ENCODE measurements at places on chromosomes 11 and 22.

- DNase-seq, result no peak
These were observed 28.7 kb downstream of the MS4A2 start for GRCh38 chr11:60116996-60117790.

DNA sequence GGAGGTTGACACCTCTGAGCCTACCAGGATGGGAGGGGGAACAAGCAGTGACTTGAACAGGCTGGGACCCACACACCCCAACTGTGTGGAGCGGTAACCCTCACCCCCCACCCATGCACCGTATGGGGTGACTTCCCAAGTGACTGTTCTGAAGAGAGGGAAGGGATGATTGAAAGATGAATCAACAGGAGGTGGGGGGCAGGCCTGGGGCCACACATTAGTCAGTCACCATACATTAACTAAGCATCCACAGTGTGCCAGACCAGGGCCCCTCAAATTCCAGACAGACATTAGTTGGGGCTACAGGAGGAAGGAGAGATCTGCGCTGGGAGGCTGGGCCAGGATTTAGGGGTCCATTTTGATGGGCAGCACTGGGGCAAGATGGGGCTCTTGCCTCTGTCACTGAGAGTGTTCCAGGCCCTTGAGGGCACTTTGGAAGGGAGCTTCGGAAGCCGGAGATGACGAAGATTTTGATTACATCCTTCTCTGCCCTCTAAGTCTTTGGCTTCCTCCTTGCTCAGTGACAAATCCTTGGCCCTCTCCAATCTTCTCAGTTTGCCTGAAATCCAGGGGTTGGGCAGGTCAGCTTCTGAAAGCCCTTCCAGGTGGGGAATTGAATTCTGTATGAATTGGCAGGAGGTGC is 966 bp downstream of the SMTN start:
- peak; percentile 73 for DNase-seq

- peak; percentile 26 for DNase-seq
These were observed 655.6 kb upstream of the CNTN5 start for GRCh38 chr11:98365190-98365589.

- peak; percentile 50 for DNase-seq
These were observed 395.7 kb downstream of the MN1 start for GRCh38 chr22:27405672-27406388.

GRCh38 chr11:109870297-109870696 is 222.9 kb upstream of the ZC3H12C start:
- no peak for DNase-seq

DNA sequence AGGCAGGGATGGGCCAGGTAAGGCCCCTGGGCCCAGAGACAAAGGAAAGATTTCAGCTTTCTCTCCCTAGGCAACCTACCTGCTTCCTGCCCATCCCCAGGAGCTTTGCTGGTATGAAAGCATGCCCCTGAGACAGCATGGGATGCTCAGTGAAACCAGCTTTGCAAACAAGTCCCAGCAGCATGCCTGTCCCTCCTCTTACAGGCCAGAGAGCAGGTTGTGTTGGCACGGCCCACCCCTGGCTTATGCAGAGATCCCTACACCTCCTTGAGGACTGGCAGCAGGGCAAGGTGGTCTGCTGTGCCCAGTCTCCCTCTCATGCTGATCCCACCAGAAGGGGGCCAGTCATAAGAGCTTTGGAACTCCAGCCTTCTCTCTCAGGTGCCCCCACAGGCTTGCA is 3.1 kb downstream of the SCN4B start:
- no peak for DNase-seq

DNA sequence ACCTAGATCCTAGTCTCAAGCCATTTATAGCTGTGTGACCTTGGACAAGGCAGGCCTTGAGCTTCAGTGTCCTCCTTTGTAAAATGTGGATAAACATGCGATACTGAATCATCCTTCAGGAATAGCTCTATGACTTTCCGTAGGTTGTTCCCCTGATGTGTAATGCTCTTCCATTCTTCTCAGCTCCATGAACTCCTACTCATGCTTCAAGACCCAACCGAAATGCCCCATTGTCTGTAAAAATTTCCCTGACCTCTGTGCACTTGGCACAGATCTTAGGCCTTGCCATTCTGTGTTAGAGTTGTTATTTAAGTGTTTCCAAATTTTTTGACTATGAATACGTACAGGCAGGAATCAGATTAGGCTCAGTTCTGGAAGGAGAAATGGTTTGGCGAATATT is 3.3 kb upstream of the BEST1 start:
- DNase-seq, result no peak

DNA sequence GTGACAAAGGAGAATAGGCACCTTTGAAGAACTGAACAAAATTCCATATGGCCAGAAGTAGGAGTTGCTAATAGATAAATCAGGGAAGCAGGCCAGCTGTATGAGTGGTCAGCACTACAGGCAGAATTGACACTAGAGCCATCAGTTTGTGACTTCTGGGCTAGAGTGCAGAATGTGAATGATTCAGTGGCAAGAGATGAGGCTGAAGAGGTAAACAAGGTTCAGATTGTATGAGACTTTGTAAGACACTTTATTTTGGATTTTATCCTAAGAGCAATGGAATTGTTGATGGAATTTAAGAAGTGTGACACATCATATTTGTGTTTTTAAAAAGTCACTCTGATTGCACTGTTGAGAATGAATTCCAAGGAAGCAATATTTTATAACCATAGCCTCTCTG is 12.9 kb downstream of the BIRC3 start:
- DNase-seq, result no peak

GRCh38 chr11:83070731-83071566 is 748 bp downstream of the RAB30 start:
- peak; percentile 27 for DNase-seq

DNA sequence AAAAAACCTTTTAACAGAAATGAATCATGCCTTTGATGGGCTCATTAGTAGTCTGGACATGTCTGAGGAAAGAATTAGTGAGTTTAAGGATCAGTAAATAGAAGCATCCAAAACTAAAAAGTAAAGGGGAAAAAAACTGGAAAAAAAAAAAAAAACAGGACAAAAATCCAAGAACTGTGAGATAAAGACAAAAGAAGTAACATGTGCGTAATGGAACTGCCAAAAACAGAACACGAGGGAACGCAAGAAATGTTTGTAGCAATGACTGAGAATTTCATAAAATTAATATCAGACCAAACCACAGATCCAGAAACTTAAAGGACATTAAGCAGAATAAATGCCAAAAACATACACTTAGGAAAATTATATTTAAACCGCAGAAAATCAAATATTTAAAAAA is 77.4 kb downstream of the MS4A13 start:
- DNase-seq, result no peak

GRCh38 chr11:60910711-60911380 is 3.1 kb upstream of the TMEM109 start:
- DNase-seq, result no peak

- peak; percentile 30 for DNase-seq
These were observed 11.7 kb downstream of the RASD2 start for GRCh38 chr22:35552196-35552842.

DNA sequence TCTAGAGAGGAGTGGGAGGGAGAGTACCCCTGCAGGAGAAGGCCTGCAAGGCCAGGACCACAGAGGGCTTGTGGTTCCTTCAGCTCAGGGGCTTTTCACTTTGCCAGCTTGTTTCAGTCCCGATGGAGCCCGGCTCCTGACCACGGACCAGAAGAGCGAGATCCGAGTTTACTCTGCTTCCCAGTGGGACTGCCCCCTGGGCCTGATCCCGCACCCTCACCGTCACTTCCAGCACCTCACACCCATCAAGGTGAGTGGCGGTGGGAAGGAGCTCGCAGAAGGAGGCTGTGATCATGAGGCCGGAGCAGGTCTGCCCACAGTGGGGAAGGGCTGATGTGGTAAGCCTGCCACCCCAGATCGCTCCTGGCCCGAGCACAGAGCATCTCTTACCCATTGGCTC is 13.5 kb downstream of the ACP2 start:
- no peak for DNase-seq

DNA sequence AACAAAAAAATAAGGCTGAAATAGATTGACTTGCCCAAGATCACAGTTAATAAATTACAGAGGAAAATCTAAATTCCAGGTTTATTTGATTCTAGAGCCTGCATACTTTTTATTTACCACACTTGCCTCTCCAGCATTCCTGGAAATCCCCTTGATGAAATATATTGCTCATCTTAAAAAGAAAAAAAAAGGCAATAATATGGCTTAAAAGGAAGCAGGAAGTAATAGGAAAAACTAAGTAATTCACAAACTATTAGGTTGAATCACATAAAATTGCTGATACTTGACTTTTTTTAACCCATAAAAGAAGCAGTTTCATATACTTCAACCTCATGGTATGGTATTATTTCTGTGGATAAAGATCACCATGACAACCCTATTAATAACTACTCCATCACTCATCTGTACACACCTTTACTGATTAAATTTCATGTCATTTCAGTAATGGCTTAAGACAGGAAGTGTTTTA is 52.9 kb downstream of the COPB1 start:
- peak; percentile 41 for DNase-seq

DNA sequence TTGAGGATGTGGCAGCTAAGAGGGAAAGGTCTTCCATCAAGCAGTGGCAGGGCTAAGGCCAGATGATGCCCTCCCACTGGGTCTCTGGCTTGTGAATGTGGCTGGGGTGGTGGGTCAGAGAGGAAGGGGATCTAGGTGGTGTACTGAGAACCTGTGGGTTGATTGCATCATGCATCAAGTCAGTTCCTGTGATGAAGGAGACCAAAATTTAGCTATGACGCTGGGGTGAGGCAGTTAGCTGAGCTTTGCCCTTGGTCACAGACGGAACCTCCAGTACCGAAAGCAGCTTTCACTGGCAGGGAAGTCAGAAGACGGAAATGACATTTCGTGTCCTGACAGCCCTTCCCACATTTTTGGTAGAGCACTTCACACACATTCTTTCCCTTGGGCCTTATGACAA is 20.7 kb downstream of the ATG16L2 start:
- DNase-seq, result no peak

GRCh38 chr11:95318498-95318897 is 87.5 kb upstream of the SESN3 start:
- DNase-seq, result no peak

GRCh38 chr11:98227278-98227677 is 793.5 kb upstream of the CNTN5 start:
- no peak for DNase-seq

Data from fibroblast of mammary gland (primary cell).